ENCODE measurements at places on chromosomes 7 and 10.

DNA sequence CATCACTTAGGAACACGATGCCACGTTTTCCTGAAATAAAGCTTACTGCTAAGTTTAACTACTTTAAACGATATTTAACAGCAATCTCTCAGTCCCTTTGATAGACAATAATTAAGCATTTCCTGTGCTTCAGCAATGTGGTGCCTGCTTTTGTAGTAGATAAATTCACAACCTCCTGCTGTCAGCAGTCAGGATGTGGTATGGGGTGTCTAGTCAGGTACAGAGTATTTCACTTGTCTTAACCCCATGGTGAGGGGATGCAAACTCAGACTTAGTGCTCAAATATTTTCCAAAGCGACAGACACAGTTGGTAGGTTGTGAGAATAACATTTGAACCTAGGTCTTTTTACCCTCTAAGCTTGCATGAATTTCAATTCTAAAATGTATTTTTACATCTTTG is 526.2 kb upstream of the PFKP start:
- no peak for DNase-seq

GRCh38 chr10:91350651-91351081 is 59.5 kb upstream of the HECTD2 start:
- DNase-seq: no peak

DNA sequence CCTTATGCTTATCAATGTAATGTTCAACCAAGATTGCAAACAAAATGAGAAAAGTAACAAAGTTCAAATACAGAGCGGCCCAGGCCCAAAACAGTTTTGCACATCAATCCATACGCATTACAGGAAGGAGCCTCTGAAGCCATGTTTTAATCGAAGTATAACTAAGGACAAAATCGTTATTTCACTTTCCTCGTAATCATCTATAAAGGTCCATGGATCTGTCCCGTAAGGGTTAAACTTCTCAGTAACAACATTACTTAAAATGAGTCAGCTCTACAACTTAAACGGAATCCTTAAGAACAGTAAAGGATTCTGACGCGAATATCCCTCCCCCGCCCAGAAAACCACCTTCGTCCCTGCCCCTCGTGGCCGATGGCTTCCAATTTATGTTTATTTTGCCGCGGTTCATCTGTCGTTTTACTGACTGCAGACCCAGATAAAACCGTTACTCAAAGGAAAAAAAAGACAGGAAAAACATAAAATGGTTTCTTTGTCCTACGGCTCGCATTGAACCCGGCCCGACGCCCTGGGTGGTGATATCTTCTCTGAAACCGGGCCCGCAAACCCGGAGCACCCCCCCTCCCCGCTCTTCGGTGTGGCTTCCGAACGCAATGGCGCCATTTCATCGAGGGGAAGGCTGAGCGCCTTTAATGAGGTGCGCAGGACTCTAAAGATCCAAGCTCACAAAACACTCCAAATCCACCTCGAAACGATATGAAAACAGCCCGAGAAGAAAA is 1.1 kb downstream of the HNRNPA2B1 start:
- peak; percentile 77 for DNase-seq

- peak; percentile 61 for DNase-seq
Observed at GRCh38 chr10:73865459-73866442, 8.6 kb downstream of the CAMK2G start.

- no peak for DNase-seq
Observed at GRCh38 chr10:132476146-132477065, 61.2 kb upstream of the INPP5A start.

DNA sequence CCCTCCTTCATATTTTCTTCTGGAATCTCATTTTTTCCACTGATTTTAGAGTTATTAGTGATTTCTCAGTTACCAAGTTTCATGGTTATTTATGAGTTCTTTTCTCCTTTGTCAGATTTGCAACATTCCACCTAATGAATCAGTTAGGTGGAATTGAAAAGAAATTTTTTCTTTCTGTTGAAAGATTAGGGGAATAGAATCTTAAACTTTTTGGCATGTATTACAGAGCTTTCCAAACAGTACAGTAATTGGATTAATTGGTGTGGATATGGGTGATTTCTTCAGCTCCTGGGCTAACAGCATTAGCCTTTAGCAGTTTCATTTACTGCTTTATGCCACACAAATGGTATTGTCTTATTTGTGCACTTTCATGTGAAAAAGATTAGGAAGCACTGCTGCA is 17.0 kb downstream of the STAM start:
- no peak for DNase-seq

DNA sequence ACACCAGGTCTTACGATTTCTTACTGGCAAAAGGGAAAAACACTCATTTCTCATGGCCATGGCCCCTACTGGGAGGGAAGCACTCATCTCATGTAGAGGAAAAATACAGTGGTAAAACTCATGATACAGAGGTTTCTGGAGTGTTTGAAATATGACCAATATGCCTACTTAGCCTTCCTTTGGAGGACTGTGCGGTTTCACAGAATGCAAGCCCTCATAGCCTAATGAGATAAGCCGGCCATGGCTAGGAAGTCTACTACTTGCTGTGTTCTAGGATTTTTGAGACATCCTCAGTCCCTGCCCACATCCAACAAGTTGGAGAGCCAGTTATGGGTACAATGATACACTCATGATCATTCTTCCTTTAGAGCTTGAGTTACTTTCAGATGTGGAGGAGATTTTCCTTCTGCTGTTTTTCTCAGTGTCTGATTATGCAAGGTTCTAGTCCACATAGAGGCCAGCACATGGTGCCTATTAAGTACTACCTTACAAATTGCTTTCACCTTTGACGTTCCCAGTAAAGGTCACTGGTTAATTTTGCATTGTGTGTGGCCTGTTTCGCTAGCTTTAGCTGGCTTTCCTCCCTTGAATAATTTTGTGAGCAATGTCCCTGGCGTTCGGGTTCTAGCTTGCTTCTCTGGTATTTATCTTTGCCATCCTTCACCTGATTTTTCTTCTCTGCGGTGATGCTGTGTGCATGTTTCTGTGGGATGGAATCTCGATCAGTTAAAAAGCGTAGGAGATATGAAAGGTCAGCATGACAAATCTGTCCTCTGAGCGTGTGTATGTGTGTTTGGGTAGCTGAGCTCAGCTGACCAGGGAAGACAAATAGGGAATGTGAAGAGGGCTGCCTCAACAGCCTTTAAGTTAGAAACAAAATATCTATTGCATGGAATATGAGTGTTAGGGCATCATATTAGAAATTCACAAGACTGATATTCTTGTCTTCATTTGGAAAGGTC is 295.4 kb downstream of the LRMDA start:
- DNase-seq: no peak

DNA sequence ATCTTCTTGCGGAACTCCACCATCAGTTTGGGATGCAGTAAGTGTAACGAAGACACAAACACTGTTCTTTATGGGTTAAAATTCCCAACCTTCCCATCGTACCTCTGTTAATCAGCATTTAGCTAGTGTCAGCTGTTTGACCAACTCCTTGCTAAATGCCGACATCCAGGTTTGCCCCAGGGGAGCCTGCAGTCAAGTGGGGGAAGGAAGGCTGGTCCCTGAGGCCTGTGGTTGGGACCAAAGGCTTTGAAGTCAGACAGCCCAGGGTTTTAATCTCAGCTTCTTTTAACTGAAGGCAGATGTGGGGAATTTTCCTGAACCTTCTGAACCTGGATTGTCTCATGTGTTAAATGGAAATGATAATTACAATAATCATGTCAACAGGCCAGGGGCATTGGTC is 443.7 kb downstream of the GLRX3 start:
- no peak for DNase-seq

GRCh38 chr10:103077491-103078308 is 115.4 kb downstream of the NT5C2 start:
- no peak for DNase-seq

- no peak for DNase-seq
Observed at GRCh38 chr7:2325162-2325561, 10.9 kb upstream of the SNX8 start.

DNA sequence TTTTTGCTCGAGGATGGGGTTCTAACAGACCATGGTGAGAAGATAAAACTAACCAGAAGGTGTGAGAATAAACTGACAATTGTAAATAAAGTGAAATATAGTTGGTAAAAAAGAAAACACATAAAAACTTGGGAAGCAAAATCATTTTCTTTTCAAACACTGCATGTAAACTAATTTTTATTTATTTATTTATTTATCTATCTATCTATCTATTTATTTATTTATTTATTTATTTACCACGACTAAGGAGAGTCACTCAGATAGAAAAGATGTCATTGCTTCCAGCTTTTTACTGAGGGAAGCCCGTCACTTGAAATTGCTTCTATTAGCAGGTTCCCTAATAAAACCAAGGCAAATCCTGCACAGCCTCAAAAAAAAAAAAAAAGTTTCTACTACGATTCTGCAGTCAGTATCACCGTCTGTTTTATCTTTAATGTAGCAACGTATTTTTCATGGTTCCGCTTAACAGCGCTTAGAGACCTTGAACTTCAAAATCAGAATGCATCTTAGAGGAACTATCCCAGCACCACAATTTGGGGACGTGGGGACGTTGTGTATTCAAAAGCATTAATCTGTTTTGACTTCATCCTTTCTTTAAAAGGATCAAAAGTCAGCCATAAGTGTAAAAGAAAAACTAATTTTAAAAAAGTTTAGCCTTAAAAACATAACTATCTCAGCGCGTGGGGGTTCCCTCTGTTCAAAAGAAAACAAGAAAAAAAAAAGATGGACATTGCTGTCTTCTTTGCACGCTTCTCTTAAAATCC is 33.3 kb upstream of the EBLN1 start:
- no peak for DNase-seq

DNA sequence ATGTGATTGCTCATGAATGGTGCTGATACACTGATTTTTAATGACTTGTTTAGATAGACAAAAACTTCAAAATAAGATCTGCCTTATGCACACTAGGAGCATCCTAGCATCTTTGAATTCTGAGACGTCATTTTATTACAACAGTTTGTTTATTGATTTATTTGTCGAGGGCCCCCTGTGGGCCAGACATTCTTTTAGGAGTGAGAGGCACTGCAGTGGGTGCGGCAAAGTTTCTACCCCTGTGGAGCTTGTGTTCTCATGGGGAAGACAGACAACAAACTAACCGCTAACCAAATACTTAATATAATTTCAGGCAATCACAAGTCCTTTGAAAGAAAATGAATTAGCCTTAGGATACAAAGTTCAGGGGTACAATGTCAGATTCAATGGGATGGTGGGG is 363.1 kb downstream of the RPS24 start:
- no peak for DNase-seq

- no peak for DNase-seq
Observed at GRCh38 chr7:88184848-88185304, 35.0 kb downstream of the SRI start.

Measured in transverse colon (tissue), 4 donors.